ENCODE measurements at places on chromosomes 4 and X.

- DNase-seq = no peak
These were observed 90.7 kb downstream of the WDFY3 start for GRCh38 chr4:84875636-84876371.

GRCh38 chr4:4624276-4624897, 82.5 kb upstream of the STX18 start:
- no peak for DNase-seq

GRCh38 chr4:139044291-139044690, 28.7 kb downstream of the NOCT start:
- no peak for DNase-seq

DNA sequence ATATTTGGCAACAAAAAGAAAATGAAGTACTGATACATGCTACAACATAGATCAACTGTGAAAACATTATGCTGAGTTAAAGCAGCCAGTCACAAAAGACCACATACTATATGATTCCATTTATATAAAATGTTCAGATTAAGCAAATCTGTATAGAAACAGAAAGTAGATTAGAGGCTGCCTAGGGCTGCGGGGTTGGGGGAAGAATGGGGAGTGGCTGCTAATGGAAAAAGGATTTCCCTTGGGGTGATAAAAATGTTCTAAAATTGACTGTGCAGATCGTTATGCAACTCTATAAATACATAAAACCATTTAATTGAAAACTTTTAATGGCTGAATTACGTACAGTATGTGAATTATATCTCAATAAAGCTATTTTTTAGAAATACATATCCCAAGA, 46.8 kb downstream of the NEK1 start:
- DNase-seq = no peak

GRCh38 chr4:128444544-128445302, 157.1 kb upstream of the PGRMC2 start:
- DNase-seq = no peak

- peak; percentile 24 for DNase-seq
These were observed 52.1 kb downstream of the PWWP3B start for GRCh38 chrX:106220177-106220576.

DNA sequence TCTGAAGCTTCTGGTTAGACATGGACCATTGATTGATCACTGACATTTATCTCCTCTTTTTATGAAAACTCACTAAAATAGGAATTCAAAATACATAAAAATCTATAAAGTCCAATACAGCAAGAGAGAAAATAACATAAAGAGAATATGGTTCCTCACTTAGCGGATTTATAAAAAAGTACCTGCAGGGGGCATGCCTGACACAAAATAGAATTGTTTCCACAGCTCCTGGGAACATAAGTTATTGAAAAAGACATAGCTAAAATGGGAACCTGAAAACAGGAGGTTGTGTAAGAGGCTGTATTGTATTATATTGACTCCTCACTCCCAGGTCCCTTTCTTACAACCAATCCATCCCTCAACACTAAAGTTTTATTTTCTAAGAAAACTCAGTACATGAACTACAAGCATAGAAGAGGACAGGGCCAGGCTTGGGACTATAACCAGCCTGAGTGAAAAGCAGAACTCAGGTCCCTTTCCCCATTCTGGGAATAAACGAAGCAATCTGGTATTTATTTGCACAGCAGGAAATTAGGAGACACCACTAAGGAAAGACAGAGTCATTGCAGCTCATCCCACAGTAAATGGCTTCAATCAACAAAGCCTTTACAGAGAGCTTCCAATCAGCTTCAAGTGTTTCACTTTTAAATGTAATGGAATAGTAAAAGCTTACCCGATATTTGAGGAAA, 121.1 kb upstream of the NDST4 start:
- DNase-seq = no peak

DNA sequence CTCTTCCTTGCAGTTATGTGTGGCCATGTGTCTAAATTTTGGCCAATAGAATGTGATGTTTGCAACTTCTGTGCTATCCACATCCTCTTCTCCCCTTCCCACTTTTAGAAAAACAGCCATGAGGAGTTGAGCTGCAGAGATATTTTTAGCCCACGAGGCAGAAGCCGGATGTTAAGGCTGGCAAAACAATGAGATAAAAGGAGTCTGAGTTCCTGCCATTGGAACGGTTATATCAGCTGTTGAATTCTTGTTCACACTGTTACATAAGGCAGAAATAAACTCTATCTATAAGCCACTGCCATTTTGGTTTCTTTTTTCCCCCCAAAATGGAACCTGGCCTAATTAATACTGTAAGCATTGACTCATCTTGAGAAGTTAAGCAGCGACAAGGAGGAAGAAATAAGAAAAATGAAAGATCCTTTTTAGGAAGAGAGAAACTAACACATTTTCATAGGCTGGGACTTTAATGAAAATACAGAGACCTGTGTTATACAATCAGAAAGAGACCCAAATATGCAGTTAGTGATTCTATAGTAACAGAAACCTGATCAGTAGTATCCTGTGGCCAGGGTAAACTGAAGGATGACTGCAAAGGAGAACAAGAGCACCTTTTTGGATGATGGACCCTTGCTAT, 200.5 kb downstream of the INPP4B start:
- no peak for DNase-seq

GRCh38 chrX:19684311-19684710, 169.0 kb upstream of the MAP3K15 start:
- no peak for DNase-seq

DNA sequence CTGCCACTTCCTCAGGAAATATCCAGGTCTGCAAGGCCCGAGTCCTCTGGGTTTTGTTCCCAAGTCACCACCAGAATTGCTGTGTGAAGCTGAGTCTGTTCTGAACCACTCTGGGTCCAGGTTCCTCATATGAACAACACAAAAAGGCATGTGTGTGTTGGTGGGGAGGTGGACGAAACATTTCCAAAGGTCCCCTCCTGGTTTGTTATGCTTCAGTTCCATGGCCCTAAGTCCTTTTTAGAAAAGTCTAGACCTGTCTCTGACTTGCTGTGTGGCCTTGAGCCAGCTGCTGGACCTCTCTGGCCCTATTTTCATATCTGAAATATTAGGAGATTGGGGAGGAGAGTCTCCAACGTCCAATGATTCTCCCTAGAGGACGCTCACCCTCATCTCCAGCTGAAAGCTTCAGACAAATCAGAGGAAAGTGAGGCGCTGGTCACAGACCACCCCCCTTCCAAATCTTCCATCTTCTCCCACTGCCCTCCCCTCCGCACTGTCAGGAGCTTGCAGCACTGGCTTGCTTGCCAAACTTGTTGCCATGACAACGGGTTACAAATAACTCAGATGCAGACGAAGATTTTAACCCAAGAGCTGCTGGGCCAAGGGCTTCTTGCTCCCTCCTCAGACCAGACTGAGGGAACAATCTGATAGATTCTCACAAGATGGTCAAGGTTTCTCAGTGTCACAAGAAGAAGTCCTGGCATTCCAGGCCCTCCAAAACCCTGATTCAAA, 64.5 kb downstream of the SMC1A start:
- DNase-seq = no peak

DNA sequence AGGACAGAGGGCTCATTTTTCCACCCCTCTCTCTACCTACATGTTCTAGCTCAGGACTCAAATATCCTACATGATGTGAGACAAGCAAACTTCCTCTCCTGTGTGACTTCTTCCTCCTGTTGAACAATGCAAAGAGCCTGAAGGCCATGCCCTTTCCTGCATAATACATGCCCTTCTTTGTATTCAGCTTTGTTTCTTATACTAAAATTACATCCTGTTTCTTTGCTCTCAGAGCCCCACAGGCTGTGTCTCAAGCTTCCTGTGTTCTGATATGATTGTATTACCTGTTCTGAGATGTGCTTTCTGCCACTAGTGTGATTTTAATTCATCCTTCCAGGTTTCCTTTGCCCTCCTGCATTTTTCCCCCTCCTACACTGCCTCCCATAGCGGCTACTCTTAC, 166.4 kb upstream of the AFF2 start:
- no peak for DNase-seq

GRCh38 chrX:55335296-55335695, 70.6 kb upstream of the PAGE3 start:
- DNase-seq = no peak

DNA sequence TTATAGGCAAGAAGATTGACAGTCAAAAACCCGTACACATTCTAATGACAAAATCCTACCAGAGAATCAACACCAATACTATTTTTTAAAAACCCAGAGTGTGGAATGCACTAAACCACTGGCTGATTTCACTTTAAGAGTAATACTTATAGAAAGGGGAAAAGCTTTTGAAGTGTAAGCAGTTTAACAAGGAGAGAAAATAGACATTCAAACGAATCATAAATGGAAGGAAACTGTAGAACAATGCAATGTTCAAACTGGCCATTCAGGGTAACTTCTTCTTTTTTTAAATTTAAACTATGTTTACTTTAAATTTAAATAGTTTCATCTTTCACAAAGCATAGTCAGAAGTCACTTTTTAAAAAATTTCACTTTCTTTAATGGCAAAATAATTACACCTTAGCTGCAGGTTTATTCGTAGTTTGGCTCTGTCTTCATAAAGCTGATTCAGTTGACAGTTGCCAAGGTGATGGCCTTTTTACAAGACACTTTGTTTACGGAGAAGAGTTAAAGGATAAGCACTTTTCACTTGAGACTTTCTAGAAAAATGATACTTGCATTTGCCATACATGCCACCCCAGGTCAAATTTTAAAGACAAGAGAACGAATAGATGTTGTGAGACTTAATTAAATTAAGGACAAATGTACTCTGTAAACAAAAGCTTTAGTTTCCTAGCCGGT, 82.4 kb upstream of the KLF3 start:
- DNase-seq = no peak

DNA sequence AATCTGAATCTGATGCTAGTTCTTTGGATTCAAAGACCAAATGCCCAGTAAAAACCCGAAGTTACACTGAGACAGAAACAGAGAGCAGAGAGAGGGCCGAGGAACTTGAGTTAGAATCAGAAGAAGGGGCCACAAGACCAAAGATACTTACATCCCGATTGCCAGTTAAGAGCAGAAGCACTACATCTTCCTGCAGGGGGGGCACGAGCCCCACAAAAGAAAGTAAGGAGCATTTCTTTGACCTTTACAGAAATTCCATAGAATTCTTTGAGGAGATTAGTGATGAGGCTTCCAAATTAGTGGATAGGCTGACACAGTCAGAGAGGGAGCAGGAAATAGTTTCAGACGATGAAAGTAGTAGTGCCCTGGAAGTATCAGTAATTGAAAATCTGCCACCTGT, 309.3 kb downstream of the ANK2 start:
- DNase-seq = peak; percentile 16

GRCh38 chrX:143757887-143758286, 37.3 kb upstream of the SPANXN2 start:
- no peak for DNase-seq

DNA sequence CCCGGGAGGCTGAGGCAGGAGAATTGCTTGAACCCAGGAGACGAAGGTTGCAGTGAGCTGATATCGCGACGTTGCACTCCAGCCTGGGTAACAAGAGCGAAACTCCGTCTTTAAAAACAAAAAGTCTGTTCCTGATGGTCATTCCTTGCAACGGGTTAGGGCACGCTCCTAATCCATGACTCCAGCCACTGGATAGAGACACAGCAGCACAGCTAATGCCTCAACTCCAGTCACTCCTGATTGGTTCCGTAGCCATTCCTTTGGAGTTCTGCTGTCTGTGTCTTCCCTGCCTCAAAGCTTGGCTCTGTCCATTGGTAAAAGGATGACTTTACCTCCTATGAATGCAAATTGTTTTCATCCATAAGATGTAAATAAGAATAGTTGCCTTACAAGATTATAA, 44.3 kb upstream of the FAM9A start:
- DNase-seq = no peak
